NCI-H1436 treated with DMSO at 0.1 percent for 48 hours (cell line): ENCODE measurements at places on chromosomes 13 and 19.

DNA sequence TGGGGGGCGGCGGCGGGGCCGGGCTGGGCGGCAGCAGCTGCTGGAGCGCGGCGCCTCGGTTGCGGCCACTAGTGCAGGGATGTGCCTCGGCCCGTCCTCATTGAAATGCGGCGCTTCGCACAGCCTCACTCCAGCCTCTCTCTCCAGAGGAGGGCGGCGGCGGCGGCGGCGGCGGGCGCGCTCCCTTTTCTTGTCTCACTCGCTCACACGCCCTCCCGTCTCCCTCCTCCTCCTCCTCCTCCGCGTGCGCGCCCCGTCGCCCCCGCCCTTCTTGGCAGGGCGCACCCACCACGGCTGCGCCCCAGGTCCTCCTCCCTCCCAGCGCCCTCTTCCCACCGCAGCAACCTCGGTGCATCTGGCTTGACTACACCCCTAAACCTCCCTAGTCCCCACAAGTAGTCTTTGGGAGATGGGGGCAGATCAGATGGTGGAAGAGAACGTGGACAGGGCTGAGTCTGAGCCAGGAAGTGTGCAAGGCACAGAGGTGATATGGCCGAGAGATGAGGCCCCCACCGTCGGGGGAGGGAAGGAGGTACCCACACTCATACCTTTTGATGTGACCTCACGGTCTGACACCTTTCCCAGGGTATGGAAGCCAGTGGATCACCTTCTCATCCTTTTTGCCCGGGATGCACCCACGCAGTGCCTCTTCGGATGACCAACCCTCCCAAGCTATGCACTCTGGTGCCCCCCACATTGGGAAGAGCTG lies at the start of gene DCLK1:
Gene DCLK1 (minus strand): TSS at position 161 of the 709 bp plus-strand sequence.
- DNase-seq: no peak

GRCh38 chr13:112756081-112756480 lies 66.2 kb downstream of the ATP11A start:
- DNase-seq: no peak

DNA sequence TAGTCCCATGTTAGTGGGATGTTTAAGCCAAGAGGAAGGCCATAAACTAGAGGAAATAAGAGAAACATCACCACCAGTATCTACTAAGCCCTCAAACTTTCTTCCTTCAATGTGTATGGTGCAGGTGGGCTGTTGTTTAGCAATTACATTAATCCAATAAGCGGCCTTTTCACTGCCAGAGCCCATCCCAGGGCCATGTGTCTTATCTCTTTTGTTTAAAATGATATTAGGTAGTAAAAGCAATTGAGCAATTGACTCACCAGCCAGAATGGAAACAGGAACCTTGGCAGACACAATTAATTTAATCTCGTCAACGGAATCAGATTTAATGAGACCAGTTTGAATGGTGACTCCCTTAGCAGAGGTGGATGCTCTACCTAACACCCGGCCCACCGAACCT lies 1503.5 kb downstream of the UQCRFS1 start:
- DNase-seq: no peak

DNA sequence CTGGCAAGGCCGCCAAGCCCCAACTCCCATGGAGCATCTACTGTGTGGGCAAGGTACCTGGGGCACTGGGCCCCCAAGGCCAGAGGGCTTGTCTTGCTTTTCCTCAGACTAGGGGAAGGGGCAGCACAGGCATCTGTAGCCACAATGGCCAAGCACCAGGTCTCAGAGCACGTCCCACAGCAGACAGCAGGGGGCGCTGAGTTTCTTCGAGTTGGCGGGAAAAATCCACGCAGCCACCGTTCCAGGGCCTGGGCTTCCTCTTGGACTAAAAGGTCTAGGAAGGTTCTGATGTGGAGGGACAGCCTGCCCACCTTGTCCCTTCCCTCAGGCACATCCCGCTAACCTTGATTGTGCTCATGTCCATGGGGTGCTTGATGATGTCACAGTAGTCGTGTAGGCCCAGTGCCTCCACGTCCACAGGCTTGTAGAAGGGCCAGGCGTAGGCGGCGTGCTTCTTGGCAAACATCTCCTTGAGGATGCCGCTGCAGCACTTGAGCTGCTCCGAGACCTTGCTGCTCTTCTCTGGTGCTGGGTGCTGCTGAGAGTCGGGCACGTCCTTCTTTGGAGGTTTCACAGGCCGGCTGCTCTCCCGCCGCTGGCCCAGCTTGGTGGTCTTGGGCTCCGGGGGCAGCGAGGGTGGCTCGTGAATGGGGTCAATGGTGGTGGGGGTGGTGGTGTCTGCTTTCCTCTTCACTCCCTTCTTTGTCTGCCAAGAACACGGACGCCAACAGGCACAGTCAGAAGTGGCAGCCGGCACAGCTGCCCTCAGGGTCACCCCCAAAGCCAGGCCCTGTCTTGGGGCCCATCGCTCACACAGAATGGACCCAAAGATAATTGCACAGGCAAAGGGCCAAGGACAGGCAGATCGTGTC lies 32.0 kb upstream of the EPHX3 start:
- no peak for DNase-seq
